ENCODE measurements at places on chromosomes 2 and 18.

DNA sequence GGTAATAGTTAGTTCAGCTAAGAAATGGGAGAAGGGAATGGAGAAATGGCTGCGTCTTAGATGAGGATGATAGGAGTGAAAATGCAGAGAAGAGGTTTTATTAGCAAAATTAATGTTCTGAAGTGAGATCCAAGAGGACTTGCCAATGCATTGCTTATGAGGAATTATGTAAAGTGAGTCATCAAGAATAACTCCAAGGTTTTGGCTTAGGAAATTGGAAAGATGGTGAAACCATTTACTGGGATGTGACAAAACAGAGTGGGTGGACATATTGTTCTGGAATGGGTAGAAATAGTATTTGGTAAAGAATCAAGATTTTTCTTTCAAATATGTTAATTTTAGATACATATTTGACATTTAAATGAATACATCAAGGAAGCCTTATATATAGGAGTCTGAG is 306.6 kb upstream of the CYRIA start:
- DNase-seq: no peak

GRCh38 chr2:56297671-56298070 is 113.9 kb downstream of the CCDC85A start:
- DNase-seq: no peak

GRCh38 chr2:143371616-143372015 is 242.4 kb downstream of the ARHGAP15 start:
- DNase-seq: no peak

DNA sequence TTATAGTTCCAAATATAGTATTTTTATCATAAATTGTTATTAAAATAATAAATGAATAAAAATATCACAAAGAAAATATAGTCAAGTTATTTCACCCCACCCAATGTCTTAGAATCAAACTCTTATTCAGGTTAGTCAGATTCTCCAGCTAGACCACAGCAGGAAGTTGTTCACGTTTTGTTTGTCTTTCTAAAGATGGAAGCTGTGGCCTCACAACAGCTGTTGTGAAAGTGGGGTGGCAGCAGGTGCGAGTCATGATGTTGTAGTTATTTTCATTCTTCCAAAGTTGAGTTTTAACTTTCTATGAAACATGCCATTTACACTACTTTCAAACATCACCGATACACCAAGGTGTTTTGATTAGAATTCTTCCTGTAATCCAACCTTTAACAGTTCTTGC is 272.9 kb downstream of the SLC8A1 start:
- no peak for DNase-seq
